ENCODE measurements at places on chromosomes 3 and 15.
A peak's percentile ranks its signal among the peaks of the same experiment; 100 is the strongest.

DNA sequence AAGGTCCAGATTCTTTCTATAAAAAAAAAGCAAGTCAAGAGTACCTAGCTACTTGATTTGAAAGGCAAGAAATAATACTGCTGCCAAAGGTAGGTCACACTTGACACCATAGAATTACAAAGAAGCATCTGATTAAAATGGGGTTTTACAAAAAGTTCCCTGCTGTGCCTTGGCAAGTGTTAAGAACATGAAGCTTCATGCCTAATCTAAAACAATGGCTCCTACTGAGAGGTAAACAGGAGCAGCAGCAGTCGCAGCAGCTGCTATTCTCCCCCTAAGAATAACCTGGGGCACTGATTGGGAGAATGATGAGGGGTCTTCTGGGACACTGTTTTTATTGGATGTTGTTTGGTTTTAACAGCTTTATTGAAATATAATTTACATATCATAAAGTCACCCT is 14.1 kb downstream of the UBP1 start:
- no peaks in the 10 kb centered on the region for H3K27me3 ChIP-seq
- H3K27ac ChIP-seq, result no peak overlapping the region
- H3K4me3 ChIP-seq, result no peak overlapping the region
- no peak for DNase-seq
- H3K4me1 ChIP-seq, result peaks cover 5% of the 10 kb centered on the region

- H3K4me3 ChIP-seq, result no peak overlapping the region
- no peaks in the 10 kb centered on the region for H3K27me3 ChIP-seq
- H3K27ac ChIP-seq, result no peak overlapping the region
- DNase-seq, result peak; percentile 35
- no peaks in the 10 kb centered on the region for H3K36me3 ChIP-seq
- no peaks in the 10 kb centered on the region for H3K4me1 ChIP-seq
Observed at GRCh38 chr3:134677196-134677986, 26.6 kb upstream of the KY start.

DNA sequence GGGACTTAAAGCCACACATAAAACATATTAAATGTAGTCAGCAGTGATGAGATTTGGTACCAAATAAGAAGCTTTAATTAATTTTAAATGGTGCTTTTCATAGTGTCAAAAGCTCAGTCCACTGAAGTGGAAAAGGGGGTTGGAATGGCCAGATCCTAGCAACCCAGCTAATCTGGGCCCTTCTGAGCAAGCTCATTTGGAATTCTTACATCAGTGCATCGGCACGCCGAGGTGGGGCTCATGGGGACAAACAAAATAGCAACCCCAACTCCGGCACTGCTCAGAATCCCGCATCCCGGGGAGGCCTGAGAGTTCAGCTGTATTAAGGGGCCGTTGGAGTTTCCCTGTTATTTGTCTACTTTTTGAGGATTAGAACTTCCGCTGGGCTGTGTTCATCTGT is 526.4 kb downstream of the SOX2 start:
- H3K36me3 ChIP-seq, result no peaks in the 10 kb centered on the region
- H3K27me3 ChIP-seq, result no peaks in the 10 kb centered on the region
- peaks cover 9% of the 10 kb centered on the region for H3K4me1 ChIP-seq
- no peak overlapping the region for H3K27ac ChIP-seq

GRCh38 chr3:196726788-196727675 is 12.6 kb upstream of the PAK2 start:
- DNase-seq, result no peak
- peaks cover 26% of the 10 kb centered on the region for H3K36me3 ChIP-seq
- no peaks in the 10 kb centered on the region for H3K27me3 ChIP-seq
- no peaks in the 10 kb centered on the region for H3K4me1 ChIP-seq

GRCh38 chr15:98699591-98700424 is 51.5 kb downstream of the IGF1R start:
- H3K36me3 ChIP-seq, result no peaks in the 10 kb centered on the region
- no peak for DNase-seq
- peaks cover 35% of the 10 kb centered on the region for H3K4me1 ChIP-seq
- no peaks in the 10 kb centered on the region for H3K27me3 ChIP-seq
- H3K27ac ChIP-seq, result no peak overlapping the region

DNA sequence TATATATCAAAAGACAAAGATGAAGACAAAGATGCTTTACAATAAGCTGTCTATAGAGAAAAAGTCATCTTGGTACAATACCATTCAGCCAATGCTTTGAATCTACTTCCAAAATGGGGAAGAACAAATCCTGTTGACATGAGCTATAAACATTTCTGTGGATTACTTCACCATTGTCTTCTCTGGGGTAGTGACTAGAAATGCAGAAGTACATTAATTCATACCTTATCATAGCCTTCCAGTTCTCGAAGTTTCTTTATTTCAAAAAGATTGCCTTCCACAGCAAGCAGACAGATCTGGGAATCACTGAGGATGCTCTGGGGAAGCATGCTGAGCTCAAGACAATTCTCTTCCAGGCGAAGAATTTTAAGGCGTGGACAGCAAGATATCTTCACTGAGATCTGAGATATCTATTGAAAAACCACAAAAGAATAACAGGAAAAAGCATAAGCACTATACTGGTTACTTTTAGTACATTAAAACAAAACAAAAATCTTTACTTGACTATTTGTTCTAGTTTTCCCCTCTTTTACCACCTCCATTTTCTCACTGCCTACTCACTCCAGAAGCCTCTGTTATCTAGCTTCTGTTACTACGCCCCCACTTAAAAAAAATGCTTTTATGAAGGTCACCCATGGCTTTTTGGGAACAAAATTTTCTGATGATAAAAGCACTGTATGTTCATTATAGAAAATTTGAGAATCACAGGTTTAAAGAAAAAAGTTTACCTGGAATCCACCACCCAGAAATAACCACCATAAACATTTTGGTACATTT is 3.6 kb downstream of the LRRC57 start:
- peaks cover 11% of the 10 kb centered on the region for H3K4me1 ChIP-seq
- H3K36me3 ChIP-seq, result peaks cover 12% of the 10 kb centered on the region
- no peak overlapping the region for H3K4me3 ChIP-seq
- H3K27ac ChIP-seq, result no peak overlapping the region
